ENCODE measurements at places on chromosomes 7 and 10.

- no peak for DNase-seq
Measured at GRCh38 chr7:129017264-129017663, 37.6 kb downstream of the TNPO3 start.

- DNase-seq: no peak
Measured at GRCh38 chr10:131116216-131116990, 195.1 kb downstream of the TCERG1L start.

DNA sequence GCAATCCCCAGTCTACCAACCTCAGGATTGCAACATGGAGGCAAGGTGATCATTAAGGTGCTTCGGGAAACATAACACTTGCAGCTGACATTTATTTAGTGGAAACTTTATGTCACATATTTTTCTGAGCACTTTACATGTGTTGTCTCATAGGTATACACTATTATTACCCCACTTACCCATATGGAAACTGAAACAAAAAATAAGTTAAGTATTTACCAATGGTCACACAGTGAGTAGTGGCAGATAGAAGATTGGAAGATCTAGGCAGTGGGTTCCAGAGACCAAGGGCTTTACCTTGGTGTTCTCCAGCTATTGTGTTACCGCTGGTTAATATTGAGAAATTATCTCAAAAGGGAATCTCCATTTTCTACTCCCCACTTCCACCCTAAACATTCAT, 1279.1 kb upstream of the SORCS1 start:
- DNase-seq: no peak

DNA sequence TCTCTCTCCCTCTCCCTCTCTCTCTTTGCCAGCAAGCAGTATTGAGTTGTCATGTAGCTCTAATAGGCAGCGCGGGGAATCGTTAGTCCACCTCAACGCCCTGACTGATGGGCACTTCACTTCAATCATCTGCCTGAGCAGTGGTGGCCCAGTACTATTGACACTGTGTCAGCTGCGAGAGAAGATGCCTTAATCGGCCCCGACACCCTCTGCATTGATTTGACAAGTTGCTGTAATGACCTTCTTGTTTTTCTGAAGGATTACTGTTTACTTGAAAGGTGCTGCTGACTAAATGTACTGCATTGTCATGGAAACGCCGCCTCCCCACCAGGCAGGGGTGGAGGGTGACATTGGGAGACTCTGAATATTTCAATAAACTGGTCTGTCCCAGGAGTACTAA, 913.8 kb downstream of the KCNMA1 start:
- DNase-seq: no peak

- DNase-seq: no peak
Measured at GRCh38 chr7:39217783-39218182, 240.1 kb downstream of the POU6F2 start.

DNA sequence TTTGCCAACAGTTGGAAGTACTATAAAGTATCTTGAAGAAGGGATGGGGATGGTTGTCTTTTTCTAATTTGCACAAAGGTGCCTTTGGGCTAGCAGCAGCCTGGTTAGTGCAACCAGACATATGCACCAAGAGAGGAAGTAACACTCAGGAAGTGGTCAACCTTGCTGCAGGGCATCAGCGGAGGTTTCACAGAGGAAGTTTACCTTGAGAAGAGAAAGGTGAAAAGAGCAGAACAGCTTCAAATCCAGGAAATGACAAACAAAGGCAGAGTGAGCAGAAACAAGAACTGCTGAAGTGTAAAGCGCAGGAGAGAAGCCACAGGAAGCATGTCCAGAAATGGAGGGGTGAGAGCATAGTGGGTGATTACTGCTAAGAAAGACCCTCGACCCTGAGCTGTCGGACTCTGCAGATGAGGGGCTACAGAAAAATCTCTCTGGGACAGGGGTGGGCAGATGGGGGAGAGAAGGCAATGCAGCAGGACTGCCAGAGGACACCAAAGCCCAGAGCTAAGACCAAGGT, 66.9 kb downstream of the STK17A start:
- DNase-seq: no peak

DNA sequence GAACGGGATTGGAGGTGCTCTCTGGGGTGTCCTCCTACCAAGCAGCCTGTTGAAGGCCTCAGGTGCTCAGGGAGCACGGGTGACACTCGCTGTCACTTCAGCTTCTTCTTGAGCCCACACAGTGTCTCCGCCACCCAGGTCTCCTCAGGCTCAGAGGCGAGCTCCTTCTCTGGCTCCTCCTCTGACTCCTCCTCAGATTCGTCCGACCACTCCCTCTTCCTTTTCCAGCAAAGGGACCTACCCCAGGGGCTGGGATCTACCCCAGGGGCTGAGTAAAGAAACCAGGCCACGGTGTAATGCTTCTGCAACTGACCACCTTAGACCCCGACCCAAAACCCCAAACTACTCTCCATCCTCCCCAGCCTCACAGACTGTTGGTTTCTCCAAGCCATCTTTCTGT, 9.2 kb upstream of the RBAK start:
- no peak for DNase-seq

GRCh38 chr10:43376828-43377423, 5.5 kb downstream of the FXYD4 start:
- no peak for DNase-seq

GRCh38 chr7:3730276-3730675, 429.2 kb downstream of the SDK1 start:
- no peak for DNase-seq

- DNase-seq: no peak
Measured at GRCh38 chr7:69418869-69419670, 179.2 kb upstream of the AUTS2 start.

GRCh38 chr7:50552921-50553320, 12.3 kb downstream of the DDC start:
- no peak for DNase-seq

GRCh38 chr10:75613685-75614504, 182.5 kb downstream of the LRMDA start:
- no peak for DNase-seq

DNA sequence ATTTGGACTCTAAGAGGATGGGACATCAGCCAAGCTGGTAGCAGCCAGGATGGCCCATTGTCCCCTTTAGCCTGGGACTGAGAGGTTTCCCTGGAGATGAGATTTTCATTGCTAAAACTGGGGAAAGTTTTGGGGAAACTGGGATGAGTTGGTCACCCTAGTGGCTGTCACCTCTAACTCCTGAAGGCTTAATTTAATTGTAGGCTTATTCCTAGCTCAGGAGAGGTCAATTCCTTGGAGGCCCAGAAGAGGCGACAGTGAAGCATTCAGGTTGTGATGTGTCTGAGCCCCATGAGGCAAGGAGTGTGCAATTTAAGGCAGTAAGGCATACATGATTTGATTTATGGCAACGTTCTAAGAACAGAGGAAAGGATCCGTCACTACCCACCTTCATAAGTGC, 24.9 kb upstream of the JAZF1 start:
- DNase-seq: no peak

- no peak for DNase-seq
Measured at GRCh38 chr10:34335960-34336690, 479.0 kb downstream of the PARD3 start.

DNA sequence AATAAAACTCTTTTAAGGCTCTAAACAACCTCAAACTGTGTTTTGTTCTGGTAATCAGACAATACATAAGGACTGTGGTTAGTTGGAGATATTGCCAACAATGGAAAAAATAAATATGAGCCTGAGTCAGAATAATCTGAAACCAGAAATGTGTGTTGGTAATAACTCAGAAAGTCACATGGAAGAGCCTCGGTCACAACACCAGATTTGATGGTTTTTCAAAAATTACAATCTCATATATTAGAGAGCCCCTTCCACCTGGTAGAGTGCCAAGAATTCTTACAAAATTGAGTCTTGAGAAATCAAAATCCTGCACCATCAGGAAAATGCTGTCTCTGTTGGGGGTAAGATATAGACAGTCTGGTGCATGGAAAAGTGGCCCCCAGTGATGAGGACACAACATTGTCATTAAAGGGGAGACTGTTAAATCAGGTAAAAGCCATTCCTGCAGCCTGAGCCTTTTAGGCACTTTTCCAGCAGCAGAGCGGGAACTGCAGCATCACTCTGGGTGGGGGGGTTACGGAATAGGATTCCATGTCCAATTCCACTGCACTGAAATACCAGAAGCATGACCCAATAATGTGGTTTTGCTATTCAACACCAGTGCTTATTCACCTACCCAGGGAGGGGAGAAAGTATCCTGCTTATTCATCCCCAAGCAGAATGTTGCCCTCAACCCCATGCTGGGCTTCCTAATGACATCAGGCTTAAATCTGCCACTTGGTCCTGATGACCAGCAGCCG, 9.5 kb upstream of the ADAM12 start:
- no peak for DNase-seq

DNA sequence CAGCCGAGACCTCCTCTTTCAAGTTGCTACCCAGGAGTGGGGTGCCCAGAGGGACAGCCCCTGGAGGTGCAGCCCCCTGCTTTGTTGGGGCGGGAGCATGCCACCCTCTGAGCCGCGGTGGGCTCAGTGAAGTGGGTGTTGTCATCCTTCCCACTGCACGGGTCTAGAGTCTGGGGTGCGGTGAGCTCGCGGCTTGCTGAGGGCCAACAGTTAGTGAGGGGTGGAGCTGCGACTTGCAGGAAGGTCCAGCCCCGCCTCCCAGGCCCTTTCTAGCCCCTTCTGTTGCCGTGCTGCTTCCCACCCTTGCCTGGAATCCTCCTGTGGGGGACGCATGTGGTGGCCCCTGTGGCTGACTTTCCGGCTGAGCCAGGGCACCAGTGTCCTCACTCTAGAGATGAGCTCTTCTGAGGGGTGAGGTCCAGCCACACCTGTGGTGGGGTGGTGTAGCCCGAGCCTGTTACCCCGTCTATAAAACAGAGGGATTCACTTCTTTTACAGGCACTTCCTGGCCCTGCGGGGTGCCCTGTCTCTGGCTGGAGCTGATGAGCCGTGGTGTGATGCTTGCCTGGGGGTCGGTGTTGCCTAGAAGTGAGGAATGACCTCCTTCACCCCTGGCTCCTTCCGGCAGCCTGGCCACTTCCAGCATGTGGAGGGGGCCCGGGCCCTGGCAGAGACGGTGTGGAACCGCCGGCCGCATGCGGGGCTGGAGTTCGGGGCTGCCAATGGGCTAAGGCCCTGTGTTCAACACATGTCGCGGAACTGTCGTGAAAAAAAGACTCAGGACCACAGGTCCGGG, 127.9 kb downstream of the FAM53B start:
- no peak for DNase-seq

GRCh38 chr10:97771913-97772823, at the start of gene SFRP5:
TSS of gene SFRP5 (minus strand) at chr10:97771999. CDS start at chr10:97771833, 166 bp downstream.
- no peak for DNase-seq

- no peak for DNase-seq
Measured at GRCh38 chr7:14902589-14903067, at the start of gene DGKB. TSS of gene DGKB (minus strand) at chr7:14902751.

DNA sequence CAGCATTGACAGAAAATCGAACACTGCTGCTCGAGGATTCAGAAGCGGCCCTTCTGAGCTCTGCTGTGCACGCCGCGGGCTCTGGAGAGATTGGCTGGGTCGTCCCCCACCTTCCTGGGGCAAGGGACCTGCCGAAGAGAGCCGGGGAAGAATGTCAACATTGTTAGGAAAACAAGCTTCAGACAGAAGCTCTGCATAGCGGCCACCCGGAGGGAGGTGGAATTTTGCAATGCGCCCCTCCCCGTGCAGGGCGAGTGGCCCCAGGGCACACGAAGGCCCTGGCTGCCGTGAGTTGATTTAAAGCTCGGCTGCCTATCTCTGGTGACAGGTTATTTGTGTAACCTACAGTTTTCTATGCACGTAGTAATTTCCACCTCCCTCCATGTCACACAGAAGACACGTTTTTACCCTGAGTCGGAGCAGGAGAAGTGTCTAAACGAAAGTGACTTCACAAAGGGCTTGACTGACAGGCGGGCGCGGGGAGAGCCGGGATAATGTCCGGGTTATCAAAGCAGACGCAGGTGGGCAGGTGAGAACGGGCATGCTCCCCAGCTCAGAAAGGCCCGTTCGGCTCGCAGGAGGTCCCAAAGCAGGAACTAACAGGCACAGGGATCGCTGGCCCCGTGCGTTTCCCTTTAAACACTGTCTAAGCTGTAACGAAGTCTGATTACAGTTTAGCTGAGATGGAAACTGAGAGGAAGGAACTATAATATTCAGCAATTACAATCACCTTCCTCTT, 84.6 kb downstream of the PDGFA start:
- no peak for DNase-seq

DNA sequence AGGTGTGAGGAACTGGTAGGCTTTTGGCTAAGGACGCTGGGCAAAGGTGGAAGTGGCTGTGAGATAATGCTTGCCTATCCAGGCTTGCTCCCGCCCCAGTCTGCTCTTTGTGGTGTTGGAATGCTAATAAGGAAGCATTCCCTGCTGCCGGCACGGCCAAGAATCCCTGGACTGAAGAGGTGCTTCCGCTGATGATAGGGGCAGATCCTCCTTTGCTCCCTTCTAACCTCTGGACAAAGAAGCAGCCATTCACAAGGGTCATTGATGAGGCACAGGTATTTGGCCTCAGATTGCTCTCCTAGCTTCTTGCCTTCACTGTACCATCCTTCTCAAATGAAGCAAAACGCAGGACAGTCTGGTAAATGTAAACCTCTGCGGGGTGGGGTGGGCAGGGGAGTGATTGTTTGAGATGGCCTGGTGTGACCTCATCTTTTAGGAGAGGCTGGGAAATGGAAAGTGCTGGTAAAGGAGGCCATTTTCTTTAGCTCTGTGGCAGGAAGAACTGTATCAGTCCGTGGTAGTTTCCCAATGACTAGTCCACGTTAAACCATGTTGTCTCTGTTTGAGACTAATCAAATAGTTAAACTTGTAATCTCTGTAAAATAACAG, 1.7 kb downstream of the PGAM1 start:
- no peak for DNase-seq

GRCh38 chr7:150435390-150436073, 14.9 kb upstream of the GIMAP8 start:
- DNase-seq: no peak

DNA sequence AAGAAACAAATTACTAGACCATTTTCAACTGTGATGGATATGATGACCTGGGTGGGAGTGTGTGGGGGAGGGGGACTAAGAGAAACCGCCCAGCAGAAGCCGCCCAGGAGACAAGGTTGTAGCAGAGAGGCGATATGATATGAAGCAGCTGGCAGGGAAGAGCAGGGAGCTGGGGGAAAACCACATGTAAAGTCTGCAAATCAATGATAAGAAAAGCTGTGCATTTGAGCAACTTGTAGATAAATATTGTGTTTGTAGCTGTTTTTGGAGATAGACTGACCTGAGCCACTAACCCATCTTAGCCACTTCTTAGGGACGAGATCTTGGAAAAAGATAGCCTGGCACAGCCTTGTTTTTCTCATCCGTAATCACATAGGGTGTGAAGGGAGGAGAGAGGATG, 252.6 kb downstream of the SEC23IP start:
- no peak for DNase-seq

DNA sequence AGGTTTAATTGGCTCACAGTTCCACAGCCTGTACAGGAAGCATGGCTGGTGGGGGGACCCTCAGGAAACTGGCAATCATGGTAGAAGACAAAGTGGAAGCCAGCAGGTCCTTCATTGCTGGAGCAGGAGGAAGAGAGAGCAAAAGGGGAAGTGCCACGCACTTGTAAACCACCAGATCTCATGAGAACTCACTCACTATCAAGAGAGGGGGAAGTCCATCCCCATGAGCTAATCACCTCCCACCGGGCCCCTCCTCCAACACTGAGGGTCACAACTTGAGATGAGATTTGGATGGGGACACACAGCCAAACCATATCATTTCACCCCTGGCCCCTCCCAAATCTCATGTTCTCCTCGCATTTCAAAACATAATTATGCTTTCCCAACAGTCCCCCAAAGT, 171.9 kb upstream of the CACNA2D1 start:
- no peak for DNase-seq

- DNase-seq: no peak
Measured at GRCh38 chr10:52706332-52707070, 66.1 kb downstream of the MBL2 start.

GRCh38 chr7:41891950-41892349, 189.1 kb upstream of the INHBA start:
- no peak for DNase-seq
